Astrocyte (in vitro differentiated cells and primary cell): ENCODE measurements at places on chromosomes 1 and 21. TPM values are rescaled to one million over a fixed set of nuclear protein-coding genes. Genes with fewer than 3 reads are reported as not detected.

Gene FCRL5
- total RNA-seq = not detected in 2 replicates

Gene RGS7
- total RNA-seq = 0.17 and 0.18 TPM in 2 replicates

Gene CELF3
- total RNA-seq = not detected in 2 replicates

Gene S100A1
- 1.7 and 4.1 TPM in 2 replicates for total RNA-seq

GRCh38 chr1:160818207-160818937 lies 22.4 kb downstream of the LY9 start:
- no peak overlapping the region for H3K4me3 ChIP-seq
- DNase-seq = no peak
- H3K27ac ChIP-seq = no peak overlapping the region
- H3K27me3 ChIP-seq = no peaks in the 10 kb centered on the region

DNA sequence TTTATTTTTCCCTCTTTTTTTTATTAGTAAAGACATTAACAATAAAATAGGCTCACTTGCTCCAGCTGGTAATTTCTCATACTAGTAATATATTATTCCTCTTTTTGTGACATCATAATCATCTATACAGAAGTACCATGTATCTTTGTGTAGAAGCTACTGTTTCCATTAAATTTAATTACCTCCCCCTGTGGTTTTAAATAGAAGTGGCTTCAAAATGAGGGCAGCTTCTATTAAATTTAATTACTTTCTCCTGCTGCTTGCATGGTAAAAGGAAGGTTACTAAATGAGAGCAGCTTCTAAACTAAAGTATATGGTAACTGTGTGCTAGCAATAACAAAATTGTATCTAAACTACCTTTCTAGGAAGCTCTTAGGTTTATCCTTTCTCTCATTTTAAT lies 94.0 kb downstream of the DPYD start:
- H3K27ac ChIP-seq = no peak overlapping the region
- H3K27me3 ChIP-seq = no peaks in the 10 kb centered on the region
- H3K36me3 ChIP-seq = no peaks in the 10 kb centered on the region
- H3K4me3 ChIP-seq = no peak overlapping the region

- H3K4me1 ChIP-seq = peaks cover 69% of the 10 kb centered on the region
- H3K27me3 ChIP-seq = no peaks in the 10 kb centered on the region
- no peak for DNase-seq
- no peak overlapping the region for H3K4me3 ChIP-seq
- H3K27ac ChIP-seq = no peak overlapping the region
These were observed 11.7 kb downstream of the TAGLN2 start for GRCh38 chr1:159913451-159914192.

GRCh38 chr21:29185172-29185571 lies 54.7 kb downstream of the MAP3K7CL start:
- no peaks in the 10 kb centered on the region for H3K27me3 ChIP-seq
- H3K4me1 ChIP-seq = peaks cover 48% of the 10 kb centered on the region
- H3K27ac ChIP-seq = peak overlapping the region; percentile 23
- H3K36me3 ChIP-seq = no peaks in the 10 kb centered on the region

DNA sequence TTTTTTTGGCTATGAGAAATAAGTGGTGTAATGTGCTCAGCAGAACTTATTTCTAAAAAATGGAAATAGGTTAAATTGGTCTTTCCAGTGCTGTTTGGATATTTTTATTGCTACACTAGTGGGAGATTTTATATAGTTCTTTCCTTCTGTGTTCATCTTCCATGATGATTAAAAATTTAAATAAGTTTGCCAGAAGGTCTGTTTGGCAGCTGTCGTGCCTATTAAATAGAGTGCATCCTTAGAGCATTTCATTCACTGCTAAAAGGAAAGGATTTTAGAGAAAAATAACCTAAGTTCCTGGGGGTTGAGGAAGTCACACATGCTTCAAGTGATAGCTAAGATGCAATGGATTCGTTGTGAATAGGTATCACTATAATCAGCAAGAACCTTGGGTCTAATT lies 29.7 kb upstream of the RAVER2 start:
- peaks cover 2% of the 10 kb centered on the region for H3K27me3 ChIP-seq
- DNase-seq = no peak
- no peak overlapping the region for H3K27ac ChIP-seq
- no peaks in the 10 kb centered on the region for H3K36me3 ChIP-seq
- H3K4me3 ChIP-seq = no peak overlapping the region

- peak; percentile 53 for DNase-seq
- H3K36me3 ChIP-seq = no peaks in the 10 kb centered on the region
- peaks cover 11% of the 10 kb centered on the region for H3K27me3 ChIP-seq
These were observed 96.2 kb upstream of the WLS start for GRCh38 chr1:68328490-68328889.

DNA sequence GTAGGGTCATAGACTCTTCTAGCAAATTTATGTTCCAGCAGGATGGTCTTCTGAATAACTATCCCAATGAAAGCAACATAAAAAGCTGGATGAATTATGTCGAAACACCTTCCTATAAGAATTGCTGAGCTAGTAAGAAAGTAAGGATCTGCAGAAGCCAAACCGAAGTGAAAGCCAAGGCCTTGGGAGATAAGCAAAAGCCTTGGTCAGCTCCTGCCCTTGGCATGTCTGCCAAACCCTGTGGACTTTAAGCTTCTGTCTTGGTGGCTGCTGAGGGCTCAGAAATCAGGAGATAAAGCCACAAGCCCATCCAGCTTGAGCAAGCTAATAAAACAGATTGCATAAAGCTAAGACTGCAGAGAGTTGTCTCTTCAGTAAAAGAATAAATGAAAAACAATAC lies 81.2 kb upstream of the KCND3 start:
- H3K4me3 ChIP-seq = no peak overlapping the region
- H3K27ac ChIP-seq = no peak overlapping the region
- H3K36me3 ChIP-seq = no peaks in the 10 kb centered on the region
- H3K27me3 ChIP-seq = no peaks in the 10 kb centered on the region
- DNase-seq = no peak
- no peaks in the 10 kb centered on the region for H3K4me1 ChIP-seq

GRCh38 chr1:67190410-67190809 lies 24.2 kb downstream of the IL23R start:
- no peak for DNase-seq
- no peak overlapping the region for H3K27ac ChIP-seq
- no peaks in the 10 kb centered on the region for H3K4me1 ChIP-seq
- no peaks in the 10 kb centered on the region for H3K36me3 ChIP-seq
- H3K27me3 ChIP-seq = peaks cover 1% of the 10 kb centered on the region
- H3K4me3 ChIP-seq = no peak overlapping the region

DNA sequence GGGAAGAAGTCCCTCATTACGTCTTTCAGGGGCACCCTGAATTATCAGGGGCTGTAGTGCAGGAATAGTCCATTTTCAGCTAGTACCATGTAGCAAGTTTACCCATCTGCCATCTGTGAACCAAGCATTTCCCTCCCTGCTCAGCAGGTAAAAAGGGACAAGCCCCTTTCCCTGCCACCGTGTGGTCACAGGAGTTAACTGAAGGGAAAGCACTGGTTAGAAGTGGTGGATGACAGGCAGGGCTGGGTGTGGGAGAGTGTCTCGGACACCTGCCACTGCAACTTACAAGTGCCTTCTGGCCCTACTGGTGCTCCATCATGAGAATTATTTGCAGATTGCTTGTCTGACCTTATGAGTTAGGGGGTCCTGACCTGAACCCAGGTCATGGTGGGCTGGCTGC lies 32.0 kb upstream of the IGSF5 start:
- H3K27ac ChIP-seq = no peak overlapping the region
- DNase-seq = no peak
- H3K36me3 ChIP-seq = no peaks in the 10 kb centered on the region
